ENCODE measurements at places on chromosomes 1 and 21. TPM values are rescaled to one million over a fixed set of nuclear protein-coding genes. Genes with fewer than 3 reads are reported as not detected.

The HPDL gene
- 0.17 TPM for total RNA-seq

The REN gene
- not detected for total RNA-seq

The MIXL1 gene
- total RNA-seq = not detected

The PSMD4 gene
- total RNA-seq = 182 TPM

The C1orf87 gene
- not detected for total RNA-seq

DNA sequence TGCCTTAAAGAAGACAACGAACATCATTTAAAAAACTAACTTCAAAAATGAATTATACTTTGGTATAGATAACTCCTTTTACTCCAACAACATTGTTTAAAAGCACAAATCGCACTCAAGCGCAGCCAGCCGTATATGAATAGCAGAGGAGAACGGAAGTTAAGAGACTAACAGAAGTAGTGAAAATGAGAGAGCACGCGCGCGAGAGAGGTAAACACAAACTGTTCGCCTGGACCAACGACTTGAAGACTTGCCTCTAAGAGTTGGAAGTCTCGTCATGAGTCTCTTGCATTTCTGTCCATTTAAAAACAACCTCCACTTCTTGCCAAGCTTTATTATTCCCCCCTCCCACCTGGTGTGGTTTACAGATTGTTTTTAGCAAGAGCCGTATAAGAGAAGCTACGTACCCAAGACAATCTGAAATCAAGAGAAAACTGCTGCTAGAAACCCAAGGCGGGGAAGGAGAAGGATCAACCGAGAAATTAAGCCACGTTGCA is 479 bp downstream of the SELENOF start:
- no peak for DNase-seq

GRCh38 chr1:3504822-3505153 is 50.3 kb downstream of the ARHGEF16 start:
- DNase-seq = no peak

GRCh38 chr21:42887326-42887725 is 5.8 kb upstream of the NDUFV3 start:
- DNase-seq = no peak

- no peak for DNase-seq
Observed at GRCh38 chr1:240667351-240667750, 55.4 kb upstream of the GREM2 start.

DNA sequence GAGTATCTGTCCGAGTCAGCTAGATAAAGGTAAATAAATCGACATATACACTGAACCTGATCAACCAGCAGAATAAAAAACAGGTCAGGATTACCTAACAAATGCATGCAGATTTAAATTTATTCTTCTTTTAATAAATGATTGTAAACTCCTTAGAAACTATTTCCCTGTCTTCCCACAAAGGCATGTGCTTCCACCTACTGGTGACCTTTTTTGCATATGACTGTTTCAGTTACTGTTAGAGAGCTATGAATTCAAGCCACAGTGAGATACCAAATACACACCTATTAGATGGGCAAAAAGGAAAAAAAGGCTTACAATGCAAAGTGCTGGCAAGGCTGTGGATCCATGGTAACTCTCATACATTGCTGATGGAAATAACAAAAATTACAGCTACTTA is 957.4 kb upstream of the NCAM2 start:
- no peak for DNase-seq

GRCh38 chr1:156874142-156874541 is 13.5 kb downstream of the NTRK1 start:
- no peak for DNase-seq

DNA sequence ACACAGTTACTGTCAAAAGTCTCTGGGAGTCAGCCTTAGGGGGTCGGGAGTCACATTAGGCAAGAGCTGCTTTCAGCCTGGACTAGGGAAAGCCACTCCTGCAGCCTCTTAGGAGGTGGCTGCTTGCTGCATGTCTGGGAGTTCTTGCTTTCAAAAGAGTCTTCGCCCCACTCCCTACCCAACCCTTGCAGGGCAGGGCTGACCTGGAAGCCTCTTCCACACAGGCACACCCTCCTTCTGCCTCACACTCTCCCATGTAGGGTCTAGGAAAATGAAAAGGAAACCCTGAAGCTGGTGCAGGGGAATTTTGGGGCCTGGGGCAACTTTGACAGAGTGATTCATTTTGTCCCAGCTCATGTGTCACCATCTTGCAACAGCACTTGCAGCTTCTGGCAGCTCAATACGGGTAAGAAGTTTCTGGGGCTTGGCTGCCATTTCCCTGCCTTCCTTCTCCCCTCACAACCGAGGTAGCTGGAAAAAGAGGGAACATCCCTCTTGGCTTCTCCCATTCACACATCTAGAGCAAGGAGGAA is 37.3 kb downstream of the KCND3 start:
- DNase-seq = no peak

GRCh38 chr1:60213253-60213652 is 139.7 kb upstream of the C1orf87 start:
- DNase-seq = no peak

- no peak for DNase-seq
Observed at GRCh38 chr1:33841494-33841893, 22.4 kb upstream of the HMGB4 start.

- DNase-seq = no peak
Observed at GRCh38 chr1:160169553-160170399, 18.4 kb downstream of the ATP1A4 start.
